ENCODE measurements at places on chromosomes 16 and 17.

DNA sequence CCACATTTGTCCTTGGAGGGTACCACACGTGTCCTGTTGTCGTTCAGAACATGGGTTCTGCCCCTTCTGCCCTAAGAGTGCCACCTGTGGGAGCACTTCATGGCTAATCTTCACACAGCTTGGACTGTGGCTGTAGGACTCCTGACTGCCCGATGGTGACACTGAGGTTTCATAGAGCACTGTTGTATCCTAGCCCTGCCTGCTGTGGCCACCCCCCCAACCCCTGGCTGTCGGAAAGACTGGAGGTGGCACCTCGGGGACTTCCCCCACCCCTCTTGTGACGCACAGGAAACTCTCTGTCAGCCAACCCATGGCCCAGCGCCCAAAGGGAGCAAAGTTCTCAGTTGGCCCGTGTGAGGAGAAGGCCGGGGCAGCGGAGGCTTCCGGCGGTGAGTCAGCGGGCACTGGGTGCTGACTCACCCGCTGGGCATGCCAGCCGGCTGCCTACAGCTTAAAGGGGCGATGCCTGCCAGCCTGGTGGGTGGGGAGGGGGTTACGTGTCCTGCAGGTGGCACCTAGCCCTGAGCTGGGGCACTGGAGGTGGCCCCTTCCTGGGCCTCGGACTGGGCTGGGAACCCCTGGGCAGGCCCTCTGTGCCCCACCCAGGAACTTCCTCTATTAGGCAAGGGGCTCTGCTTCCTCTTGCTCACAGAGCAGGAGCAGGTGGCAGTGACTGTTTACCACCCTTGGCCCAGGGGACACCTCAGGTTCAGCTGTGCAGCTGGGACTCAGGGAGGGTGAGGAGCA lies 3.4 kb downstream of the MAP2K3 start:
- no peak for DNase-seq

DNA sequence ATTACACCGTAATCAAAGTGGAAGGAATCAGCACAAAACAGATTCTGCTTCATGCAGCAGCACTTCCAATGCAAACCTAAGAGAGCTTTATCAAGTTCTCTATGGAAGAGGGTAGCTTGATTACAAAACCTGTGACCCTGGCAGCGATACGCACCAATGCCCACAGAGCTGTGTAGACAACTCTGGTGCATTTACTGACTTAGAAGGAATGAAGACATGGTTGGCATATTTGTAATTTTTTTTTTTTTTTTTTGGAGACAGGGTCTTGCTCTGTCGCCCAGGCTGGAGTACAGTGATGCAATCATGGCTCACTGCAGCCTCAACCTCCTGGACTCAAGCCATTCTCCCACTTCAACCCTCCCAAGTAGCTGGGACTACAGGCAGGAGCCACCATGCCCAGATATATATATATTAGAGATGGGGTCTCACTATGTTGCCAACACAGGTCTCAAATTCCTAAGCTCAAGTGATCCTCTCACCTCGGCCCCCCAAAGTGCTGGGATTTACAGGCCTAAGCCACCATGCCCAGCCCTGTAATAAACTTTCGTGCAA lies 49.4 kb downstream of the XPO6 start:
- no peak for DNase-seq

GRCh38 chr16:68764862-68765261 lies 27.8 kb downstream of the CDH1 start:
- no peak for DNase-seq

DNA sequence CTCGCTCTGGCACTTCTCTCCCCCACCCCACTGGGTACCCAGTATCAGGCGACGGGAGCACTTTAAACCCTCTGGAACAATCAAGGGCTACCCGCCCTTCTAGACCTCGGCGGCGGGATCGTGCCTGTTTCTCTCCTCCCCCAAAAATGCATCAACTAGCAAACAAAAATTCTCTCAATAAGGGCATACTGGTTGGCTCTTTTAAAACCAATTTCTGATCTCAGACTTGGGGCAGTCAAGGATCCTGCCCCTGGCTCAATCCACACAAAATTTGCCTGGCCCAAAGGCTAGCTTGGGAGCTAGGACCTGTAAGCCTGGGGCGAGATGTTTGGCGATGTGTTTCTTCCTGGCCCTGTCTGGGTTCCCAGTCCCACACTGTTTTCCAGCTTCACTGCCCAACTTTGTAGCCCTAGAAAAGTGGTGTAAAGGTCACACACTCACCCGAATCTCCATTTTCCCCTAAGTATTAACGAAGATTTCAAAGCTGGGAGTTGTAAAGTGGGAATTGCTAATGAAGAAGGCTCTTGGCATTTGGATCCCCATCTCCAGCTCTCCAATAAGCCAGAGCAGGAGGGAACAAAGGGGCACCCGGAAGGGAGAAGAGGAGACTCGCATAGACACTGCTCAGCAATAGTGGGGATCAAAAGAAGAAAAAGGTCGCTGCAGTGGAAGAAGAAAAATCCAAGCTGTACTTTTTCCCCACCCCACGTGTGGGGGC lies 14.4 kb upstream of the HOXB2 start:
- no peak for DNase-seq

DNA sequence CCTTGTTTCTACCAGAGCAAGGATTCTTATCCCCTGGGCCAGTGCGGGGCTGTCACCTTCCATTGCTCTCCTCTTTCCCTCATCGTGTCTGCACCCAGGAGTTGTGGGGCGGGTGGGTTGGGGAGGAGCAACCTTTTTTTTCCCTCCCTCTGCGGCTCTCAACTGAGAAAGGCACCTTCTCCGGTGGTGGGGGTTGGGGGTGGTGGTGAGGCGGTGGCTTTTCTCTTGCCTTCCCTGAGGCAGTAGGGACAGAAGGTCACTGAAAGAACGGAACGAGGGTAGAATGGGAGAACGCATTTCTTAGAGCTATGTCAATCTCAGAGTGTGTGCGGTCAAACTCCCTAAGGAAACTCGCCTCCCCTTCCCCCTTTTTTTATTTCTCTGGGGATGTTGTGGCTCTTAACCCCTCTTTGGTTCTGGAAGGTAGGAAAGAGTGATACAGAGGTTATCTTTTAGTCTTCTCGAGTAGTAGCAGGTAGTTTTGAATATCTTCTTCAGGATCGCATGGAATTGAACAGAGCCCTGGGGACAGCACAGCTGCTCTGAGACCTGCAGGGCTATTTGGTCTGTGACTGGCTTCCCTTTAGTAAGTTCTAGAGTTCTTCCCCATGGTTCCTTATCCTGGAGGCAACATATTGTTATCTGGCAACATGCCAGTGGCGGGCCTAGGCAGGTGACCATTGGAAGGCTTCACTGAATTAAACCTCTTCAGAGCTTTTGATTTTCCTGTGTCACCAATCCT lies 994 bp downstream of the CLTC start:
- peak; percentile 36 for DNase-seq

GRCh38 chr17:6893382-6894205 lies 62.1 kb upstream of the TEKT1 start:
- no peak for DNase-seq

DNA sequence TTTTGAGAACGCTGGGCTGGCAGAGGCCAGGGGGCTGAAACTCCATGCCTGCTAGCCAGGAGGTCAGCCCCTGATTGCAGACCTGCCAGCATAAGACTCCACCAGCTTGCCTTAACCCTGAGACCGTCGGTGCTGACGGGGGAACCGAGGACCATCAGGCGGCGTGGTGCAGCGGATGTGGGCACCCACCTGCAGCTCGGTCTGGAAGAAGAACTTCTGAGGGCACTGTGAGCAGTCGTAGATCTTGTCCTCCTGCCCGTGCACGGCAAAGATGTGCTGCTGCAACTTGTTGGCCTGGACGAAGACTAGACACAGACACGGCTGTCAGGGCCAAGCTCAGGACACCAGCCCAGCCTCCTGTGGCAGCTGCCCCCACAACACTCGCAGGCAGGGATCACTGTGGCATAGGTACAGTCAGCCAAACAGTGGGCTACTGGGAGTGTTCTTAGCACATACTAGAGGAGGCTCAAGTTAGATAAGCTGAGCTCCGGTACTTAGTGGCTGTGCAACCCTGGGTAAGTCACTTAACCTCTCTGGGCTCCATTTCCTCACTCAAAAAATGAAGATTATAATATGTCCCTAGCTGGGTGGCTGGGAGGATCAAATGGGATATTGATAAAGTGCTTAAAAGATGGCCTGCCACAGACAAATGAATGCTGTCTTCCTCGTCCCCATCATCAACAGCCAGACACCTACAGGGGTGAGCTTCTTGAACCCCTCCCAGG lies 150.0 kb downstream of the C16orf78 start:
- DNase-seq: no peak

GRCh38 chr17:2400474-2400866 lies 390 bp downstream of the MNT start:
- DNase-seq: peak; percentile 78

- no peak for DNase-seq
Observed at GRCh38 chr16:59048876-59049275, 314.8 kb upstream of the GOT2 start.

- no peak for DNase-seq
Observed at GRCh38 chr17:61230972-61231820, 168.4 kb upstream of the TBX2 start.

DNA sequence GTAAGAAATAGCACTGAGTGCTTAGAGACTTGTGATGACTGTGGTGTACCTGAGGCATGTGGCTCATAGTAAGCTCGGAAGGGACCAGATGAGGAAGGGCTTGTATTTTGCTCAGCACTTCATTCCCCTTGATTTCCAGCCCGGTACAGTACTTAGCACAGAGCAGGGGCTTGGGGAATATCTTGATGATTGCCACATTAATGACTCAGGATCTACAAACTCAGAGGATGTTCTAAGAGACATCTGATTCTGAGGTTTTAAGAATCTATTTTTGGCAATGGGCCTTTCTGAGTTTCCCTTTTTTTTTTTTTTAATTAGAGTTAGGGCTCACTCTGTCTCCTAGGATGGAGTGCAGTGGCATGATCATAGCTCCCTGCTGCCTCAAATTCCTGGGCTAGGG lies 9.1 kb downstream of the ASPHD1 start:
- DNase-seq: no peak

DNA sequence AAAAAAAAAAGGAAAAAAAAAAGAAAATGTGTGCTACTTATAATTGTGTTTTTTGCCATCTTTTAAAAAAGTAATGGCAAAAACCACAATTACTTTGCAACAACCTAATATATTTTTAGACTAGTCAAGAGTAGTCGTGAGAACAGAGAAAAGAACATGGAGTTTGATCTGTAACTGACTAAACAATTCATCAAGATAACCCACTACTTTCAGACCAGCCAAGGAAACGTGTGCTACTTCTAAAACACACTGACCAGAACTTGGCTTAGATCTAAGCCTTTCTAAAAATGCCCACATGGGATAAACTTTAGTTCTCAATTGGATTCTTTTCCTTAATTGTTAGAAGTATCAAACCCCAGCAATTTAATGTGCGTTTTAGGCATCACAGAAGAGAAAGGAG lies 616 bp downstream of the PECAM1 start:
- no peak for DNase-seq

DNA sequence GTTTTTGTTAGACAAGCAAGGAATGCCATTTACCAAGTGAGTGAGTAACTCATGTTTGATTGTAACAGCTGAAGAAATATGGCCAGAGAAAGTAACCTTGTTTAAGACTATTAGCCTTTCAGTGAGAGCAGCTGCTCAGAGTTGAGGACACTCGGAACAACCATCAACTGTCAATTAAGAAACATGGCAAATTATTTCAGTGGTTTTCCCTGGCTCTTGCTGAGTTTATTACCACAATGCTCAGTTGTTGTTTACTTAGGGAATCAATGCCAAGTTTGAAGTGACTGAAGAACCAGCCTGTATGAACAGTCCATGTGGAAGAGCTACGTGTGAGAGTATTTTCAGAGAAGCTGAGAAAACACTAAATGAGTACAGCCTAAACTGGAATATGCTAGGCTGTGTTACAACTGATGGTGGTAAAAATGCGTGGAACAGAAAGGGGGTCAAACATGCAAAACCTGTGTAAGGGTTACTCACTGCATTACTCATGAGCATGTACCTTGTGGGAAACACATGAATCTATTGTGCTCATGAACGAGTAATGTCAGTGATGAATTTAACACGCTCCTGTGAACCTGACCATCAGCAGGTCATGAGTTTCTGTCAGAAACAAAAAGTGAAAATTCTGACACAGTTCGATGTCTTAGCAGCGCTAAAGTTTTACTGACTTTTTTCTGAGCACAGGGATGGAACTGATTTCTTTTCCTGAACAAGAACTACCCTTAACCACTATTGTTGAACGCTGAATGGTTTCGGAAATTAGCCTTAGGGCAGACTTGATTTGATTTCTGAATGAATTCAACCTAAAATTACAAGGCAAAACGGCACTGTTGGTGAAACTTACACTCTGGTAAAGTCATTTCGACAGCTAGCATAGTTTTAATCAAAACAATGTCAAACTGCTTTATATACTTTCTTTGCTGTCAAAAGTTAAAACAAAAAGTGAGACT lies 33.5 kb downstream of the GNA13 start:
- DNase-seq: no peak

DNA sequence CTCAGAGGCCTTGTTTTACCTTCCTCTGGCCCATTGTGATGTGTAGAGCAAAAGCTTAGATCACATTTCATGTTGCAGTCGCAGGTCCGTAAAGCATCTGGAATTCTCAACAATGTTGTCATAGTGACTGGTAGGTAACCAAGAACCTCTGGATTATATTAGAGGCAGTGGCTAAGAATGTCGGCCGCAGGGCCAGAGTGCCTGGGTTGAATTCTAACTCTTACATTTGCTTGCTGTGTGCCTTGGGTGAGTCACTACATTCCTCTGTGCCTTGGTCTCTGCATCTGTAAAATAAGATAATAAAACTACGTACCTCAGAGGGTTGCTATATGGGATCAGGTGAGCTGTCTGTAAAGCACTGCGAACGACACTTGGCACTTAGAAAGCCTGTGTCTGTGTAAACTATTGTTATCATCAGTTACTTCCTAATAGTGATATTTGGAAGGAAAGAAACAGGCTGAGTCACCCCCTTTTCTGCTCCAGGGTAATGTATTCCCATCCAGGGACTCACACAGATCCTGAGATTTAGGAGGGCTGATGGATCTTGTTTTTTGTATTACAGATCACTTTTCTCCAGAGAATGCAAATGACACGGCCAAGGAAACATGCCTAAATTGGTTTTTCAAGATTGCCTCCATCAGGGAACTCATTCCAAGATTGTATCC lies 52.2 kb downstream of the VPS35L start:
- no peak for DNase-seq

DNA sequence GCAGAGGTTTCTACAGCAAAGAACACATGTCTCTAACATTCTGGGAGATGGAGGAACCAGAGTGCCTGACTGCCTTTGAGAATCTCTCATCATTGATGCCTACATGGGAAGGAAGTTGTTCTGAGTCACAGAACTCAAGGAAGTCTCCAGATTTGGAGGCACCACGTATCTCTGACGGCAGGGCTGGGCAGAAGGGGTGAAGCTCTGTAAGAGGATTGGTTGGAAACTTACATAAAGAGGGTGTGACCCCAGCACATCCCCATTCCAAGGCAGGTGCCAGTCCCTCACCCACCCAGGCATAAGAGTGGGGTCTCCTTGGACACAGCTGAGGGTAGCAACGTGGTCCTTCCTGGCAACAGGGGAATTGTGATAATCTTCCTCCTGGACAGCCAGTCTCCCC lies 17.4 kb downstream of the TNFRSF13B start:
- no peak for DNase-seq

Data from glutamatergic neuron (in vitro differentiated cells).